ENCODE measurements at places on chromosomes 4 and X. TPM values are rescaled to one million over a fixed set of nuclear protein-coding genes. Genes with fewer than 3 reads are reported as not detected.

- no peak for DNase-seq
Observed at GRCh38 chr4:56570041-56570440, 64.5 kb downstream of the ARL9 start.

GRCh38 chr4:133559987-133560386 is 410.9 kb downstream of the PCDH10 start:
- no peak for DNase-seq

DNA sequence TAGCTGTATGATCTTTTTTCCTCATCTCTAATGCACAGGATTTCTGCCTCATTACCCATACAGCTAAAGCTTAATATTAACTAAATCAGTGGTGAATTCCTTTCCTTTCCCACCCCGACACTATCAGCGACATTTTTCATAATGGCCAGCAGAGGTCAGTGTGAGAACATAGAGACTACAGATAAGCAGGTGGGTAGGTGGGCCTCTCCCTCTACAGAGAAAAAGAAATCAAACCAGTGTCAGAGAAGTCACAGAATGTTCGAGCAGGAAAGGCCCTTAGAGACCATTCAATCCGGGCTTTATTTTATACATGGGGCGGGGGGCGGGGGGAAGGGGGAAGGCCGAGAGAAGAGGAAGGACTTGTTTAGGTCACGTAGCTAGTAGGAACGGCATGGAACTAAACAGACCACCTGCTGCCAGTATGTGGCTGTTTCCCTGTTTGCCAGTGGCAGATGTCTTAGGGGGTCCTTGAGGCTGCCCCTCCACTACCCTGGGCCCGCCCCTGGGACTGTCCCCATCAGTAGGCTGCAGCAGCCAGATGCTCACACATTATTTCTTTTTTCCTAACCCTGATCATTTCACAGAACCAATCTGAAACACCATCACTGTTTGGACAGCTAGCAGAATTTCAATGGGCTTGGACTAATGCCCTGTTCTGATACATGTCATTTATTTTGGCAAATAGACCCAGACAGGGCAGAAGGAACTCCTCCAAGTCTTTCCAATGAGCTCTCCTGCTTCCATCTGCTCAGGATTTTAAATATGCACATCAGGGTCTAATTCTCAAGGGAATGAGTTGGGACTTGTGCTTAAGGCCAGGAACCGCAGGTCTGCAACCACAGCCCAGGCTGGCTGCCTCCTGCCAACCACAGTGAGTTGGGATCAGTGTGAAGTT is 133.4 kb downstream of the ATG4A start:
- no peak for DNase-seq

GRCh38 chr4:184261246-184261645 is 43.6 kb upstream of the ENPP6 start:
- no peak for DNase-seq

TMPRSS11D gene
- total RNA-seq = not detected

DNA sequence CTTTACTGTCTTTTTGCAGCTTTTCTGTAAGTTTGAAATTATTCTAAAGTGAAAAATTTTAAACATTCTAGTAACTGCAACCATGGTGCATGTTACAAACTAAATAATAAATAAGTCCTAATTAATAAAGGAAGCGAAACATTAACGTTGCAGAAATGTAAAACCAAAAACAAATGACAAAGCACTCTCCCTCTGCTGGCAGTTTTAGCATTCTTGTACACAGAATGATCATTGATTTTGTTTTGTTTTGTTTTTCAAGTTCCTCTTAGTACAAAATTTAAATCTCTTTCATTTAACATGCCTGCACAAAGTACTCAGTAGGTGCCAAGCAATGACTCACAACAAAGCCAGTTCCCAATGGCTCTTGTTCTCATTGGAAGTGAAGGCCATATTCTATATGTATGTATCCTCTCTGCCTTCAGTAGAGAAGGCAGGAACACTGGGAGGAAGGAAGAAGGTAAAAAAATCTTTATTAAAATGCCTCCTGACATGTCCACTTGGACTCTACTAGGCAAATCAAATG is 13.7 kb upstream of the TMSB4X start:
- DNase-seq = no peak

GRCh38 chr4:145823743-145824142 is 114.9 kb downstream of the ZNF827 start:
- no peak for DNase-seq

DNA sequence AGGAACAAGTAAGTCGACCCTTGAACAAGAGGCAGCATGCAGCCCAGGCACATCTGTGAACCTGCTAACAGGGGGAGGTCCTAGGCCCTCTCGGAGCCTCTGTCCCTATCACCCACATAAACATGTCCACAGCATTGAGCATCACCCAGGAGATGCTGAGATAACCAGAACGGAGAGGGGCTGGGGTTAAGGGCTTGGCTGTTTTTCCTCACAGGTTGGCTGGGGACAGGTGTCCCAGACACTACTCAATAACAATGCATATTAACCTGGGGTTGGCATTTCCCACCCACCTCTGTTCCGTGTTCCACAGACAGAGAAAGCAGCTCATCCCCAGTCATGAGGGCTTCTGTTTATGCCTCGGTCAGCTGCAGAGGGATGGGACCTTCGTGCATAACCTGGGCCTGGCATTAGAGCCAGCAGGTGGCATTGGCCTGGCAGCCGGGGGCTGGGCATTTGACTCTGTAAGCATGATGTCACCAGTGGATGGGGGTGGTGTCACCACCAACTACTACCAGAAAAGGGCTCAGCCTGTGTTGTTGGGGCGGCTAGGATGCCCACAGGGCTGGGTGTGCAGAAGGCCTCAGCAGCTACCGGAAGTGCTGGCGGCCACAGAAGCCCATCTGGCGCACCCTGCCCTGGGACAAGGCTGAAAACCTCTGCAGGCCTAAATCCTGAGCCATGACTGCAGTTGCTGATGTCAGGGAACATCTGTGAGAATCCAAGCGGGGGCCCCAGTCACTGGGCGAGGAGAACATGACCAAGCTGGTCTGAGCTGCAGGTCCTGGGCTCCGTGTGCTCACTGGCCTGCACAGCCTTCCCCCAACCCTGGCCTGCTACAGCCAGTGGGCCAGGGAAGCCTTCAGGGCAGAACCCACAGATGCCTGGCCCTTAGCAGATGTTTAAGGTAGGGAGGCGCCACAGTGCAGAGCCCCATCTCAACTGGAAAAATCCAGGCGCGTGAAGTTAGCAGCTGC is 351.4 kb downstream of the NR3C2 start:
- DNase-seq = no peak

TSPAN6 gene
- 6.2 TPM for total RNA-seq

BBS7 gene
- total RNA-seq = 8.4 TPM

- DNase-seq = no peak
Observed at GRCh38 chr4:65046192-65047133, 623.8 kb downstream of the EPHA5 start.

RPA4 gene
- 0.34 TPM for total RNA-seq

SPANXA1 gene
- total RNA-seq = not detected

Measured in right cardiac atrium (tissue), 5 donors.